ENCODE measurements at places on chromosomes 4 and X.
A peak's percentile ranks its signal among the peaks of the same experiment; 100 is the strongest.

- DNase-seq = no peak
These were observed 359.6 kb upstream of the NOCT start for GRCh38 chr4:138655985-138656384.

DNA sequence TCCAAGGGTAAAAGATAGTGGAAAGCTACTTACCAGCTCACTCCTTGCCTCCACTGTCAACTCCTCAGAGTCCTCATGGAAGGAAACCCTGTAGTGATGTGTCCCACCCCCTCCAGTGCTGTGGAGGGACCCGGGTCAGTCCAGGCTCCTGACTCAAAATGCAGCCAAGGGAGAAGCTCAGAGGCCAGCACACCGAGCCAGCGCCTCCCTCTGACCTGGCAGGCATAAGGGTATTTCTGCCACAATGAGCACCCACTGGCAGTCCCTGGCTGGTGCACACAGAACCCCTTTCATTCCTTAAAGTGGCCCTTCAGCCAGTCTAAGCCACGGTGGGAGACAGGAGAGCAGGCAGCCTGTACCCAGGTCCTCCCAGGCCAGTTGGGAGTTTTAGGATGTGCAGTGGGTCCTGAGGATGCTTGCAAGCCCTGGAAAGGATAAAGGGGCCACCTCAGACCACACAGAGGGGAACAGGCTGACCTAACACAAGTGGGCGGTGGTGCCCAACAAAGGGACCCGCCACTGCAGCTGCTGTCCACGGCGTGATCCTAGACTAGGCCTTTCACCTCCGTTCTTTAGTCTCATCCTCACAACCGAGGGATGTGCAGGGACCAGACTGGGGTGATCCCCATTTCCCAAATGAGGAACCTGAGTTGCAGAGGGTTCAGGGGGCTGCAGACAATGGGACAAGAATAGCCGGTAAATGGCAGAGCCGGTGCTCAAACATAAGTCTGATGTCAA lies 5.7 kb downstream of the JAKMIP1 start:
- DNase-seq = no peak

DNA sequence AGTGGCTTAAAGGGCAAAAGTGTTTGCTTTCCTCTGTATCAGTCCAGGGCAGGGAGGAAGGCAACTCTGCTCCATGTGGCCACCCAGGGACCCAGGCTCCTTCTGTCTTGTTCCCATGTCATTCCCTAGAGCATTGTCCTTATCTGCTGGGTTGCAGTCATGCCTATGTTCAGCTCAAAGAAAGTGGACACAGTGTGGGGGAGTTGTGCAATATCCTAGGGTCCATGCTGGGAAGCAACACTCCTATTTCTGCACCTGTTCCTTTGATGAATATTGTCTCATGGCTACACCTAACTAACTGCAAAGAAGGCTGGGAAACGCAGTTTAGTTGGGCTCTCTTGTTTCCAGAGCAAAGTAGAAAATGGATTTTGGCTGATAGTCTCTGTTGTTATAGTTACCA lies 107.0 kb upstream of the OTUD4 start:
- no peak for DNase-seq

GRCh38 chrX:131821945-131822622 lies 201.0 kb upstream of the STK26 start:
- peak; percentile 36 for DNase-seq

- DNase-seq = no peak
These were observed 231.5 kb upstream of the FMR1 start for GRCh38 chrX:147680251-147680650.

DNA sequence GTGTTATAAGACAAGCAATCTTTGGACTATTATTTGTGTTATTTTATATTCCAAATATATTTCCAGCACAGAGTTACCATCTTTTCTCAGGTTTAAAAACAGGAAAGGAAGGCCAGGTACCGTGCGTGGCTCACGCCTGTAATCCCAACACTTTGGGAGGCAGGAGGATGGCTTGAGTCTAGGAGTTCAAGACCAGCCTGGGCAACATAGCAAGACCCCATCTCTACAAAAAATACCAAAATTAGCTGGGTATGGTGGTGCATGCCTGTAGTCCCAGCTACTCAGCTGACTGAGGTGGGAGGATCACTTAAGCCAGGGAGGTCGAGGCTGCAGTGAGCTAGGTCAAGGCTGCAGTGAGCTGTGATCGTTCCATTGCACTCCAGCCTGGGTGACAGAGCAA lies 140.0 kb downstream of the POLA1 start:
- no peak for DNase-seq

DNA sequence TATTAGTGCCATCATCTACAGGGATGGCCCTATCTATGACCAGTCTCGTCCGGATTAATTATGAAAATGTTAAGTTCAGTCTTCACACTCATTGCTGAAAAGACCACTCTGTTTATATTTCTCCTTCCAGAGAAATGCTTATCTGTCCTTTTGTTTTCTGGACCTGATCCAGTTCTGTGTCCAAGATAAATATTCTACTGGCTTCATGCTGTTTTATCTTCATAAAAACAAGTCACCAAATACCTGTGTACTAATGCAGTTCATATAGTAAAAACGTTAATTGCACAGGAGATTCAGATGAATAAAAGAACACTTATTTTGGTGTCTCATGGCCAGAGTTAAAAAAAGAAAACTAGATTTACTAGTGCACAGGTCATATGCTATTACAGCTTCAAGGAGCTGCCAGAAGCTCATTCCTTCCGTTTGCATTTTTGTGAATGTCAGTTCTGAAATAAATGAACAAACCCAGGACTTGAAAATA lies 17.3 kb downstream of the FNIP2 start:
- DNase-seq = no peak

GRCh38 chr4:128364565-128364964 lies 77.0 kb upstream of the PGRMC2 start:
- no peak for DNase-seq

DNA sequence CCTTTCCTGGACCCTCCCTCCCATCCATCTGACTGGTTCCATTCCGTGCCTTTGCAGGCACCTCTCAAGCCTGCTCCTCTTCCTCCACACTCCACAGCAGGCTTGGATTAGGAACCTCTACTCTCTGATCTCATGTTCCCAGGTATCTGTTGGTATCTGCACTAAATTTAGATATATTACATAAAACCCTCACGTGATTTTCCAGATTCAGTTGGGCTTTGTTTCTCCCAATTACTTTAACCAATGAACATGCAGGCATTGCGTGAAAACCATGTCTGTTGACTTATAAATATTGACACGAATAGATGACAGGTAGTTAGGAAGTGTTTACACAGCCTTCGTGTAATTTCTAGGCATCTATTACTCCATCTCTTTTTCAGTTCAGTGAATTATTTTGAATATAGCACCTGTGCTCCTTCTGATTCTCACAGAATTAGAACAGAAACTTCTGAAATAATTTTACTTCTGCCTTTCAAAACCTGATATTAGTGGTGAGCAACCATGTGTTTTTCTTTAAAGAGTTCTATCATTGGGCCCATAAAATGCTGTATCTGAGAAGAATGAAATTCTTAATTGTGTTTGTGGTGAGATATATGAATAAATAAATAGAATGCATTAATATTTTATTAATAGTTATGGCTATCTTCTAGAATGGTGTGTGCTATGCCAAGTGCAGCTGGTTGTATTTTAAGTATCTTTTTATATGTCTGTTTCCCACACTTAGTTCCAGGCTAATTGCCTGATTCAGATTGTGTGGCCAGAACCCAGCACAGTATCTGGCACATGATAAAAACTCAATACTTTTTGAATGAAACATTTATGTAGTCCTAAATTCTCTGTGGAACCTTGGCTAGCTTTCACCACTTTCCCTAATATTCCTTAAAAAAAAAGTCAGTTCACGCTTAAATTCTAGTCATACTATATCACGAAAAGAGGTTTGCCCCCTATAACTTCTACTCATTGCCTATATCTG lies 304.8 kb downstream of the QDPR start:
- DNase-seq = no peak

DNA sequence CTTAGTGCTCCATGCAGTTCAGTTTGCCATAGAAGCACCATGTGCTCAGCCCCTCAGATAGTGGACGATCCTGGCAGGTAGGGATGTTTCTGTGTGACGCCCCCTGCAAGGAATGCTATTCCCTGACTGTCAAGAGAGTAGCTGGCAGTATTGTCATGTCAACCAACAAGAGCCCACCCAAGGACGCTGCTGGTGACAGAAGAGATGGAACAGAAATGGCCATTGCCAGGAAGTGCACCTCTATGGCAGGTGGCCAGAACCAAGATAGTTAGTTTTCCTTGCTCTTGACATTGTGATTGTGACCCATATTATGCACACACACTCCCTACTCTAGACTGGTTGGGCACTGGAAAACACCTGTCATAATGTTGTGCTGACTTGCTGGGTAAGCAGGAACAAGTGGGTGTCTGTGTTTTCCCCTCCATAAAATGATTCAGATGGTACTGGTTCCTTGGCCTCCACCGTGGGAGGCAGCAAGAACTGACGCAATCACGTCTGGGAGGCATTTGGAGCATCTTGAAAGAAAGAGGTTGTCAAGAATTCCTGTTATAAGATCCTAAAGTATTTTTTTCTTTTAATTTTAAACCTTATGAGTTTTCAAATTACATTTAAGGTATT lies 507.9 kb downstream of the MID1IP1 start:
- DNase-seq = peak; percentile 6

DNA sequence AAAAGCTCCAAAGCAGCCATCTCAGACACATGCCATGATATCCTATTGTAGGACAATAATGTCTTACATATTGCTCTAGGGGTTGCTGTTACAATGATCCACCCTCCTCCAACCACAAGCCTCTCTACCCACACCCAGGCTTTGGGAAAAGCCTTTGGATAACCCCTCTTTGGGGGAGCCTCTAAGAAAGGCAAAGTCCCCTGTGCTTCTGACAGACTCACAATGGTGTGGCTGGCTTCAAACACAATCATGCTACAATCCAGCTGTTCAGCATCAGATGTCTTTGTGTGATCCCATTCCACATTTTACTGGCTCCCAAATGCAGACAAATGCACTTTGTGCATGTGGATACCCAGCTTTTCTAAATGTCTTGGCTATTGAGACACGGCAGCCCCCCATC lies 65.9 kb upstream of the CAPN6 start:
- no peak for DNase-seq

DNA sequence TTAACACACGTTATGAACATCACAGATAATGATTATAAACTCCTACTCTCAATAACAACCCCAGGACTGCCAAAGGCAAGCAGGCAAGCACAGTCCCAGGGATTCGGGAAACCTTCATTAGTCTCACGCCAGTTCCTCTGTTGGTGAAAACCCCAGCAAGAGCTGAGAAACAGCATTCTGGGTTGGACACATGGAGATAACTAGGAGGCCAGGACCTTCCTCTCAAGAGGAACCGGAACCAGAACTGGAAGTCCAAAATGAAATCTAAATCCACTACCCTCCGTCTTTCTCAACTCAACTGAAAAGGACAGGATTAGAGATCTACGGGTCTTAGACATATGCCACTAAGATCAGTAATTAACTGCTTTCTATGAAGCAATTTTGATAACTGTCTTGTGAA lies 3.8 kb downstream of the VEGFC start:
- DNase-seq = no peak

DNA sequence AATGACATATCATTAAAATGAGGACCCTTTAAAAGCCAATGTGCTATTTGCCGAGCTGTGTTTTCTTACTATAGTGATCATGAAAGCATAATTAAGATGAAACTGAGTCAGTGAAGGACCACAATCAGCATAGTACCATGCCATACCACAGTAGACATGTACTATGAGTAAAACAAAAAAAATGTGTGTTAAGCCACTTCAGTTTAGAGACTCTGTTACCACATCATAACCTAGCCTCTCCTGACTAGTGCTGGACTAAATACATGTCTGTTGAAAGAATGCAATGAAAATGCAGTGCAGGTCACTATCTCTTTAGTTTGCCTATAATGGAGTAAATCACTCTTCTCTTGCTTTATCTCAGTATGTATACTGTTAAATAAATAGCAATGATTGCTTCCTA lies 12.3 kb upstream of the DDX53 start:
- DNase-seq = no peak

DNA sequence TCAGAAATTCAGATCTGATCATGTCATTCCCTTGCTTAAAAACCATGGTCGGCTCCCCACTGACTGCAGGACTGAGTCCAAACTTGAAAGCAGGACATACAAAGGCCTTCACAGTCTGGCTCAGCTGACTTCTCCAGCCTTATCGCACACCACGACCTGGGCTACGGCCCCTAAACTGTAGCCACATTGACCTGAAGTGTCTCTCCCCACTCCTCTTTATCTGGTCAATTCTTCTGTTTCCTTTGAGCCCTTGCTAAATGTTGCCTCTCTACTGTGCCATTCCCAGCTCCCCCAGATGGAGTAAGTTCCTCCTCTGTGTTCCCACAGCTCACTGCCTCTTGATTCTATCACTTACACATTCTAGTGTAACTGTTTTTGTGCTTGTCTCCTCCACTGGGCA lies 60.5 kb upstream of the CITED1 start:
- DNase-seq = no peak

DNA sequence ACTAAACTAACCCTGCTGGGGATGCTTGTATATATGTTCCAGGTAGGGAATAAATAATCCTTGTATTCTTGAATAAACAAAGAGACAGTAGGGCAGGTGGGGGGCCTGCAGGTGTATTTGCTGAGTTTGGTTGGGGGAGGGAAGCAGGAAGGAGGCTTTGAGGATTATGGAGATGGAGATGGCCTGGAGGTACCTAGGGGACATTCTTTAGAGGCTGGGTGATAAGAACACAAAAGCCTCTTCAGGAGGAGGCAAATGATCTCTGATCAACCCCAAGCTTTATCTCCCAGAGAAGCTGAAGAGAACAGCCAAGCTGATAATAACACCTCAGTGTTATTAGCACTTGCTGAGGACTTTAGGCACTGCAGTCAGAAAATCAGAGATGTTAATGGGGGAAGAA lies 187.7 kb downstream of the MGST2 start:
- DNase-seq = no peak

DNA sequence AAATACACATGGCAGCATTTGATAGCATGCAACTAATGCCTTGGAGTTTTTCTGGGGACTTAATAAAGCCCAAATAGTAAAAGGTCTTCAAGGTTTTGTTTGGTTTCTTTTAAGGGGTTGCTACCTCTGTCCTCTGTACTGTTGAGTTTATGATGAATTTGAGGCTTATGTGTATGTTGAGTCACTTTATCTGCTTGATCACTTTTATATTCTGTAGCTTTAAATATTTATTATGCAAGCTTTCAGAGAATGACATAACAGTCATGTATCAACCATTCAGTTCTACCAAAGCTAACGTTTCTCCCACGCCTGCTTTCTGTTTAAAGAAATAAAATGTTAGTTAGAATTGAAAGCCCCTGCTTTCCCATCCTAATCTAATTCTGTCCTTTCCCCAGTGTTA lies 122.2 kb downstream of the NHS start:
- DNase-seq = no peak

GRCh38 chr4:182346250-182346649 lies 103.0 kb downstream of the TENM3 start:
- DNase-seq = no peak

DNA sequence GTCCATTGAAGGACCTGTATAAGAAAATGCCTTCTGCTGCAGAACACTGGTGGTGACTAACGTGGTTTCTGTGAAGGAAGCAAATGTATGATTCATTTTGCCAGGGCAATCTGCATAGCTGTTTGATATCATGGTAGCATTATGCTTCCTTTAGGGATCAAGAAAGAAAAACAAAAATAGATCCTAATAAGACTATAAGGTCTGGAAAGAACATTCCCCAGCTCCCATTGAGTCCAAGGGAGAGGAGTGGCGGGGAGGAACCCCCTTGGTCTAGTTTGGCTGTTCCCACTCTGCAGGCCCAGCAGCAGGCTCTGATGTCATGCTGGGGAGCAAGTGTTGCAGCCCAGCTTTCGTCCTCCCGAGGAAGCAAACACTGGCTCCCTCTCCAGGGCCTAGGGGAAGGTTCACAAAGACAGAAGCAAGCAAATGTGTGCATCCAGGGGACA lies 154.5 kb upstream of the GALNT7 start:
- DNase-seq = no peak

GRCh38 chr4:88119943-88120342 lies 38.5 kb downstream of the ABCG2 start:
- DNase-seq = no peak

Data from GM10248 (cell line).